ENCODE measurements at places on chromosomes 13 and 19.

DNA sequence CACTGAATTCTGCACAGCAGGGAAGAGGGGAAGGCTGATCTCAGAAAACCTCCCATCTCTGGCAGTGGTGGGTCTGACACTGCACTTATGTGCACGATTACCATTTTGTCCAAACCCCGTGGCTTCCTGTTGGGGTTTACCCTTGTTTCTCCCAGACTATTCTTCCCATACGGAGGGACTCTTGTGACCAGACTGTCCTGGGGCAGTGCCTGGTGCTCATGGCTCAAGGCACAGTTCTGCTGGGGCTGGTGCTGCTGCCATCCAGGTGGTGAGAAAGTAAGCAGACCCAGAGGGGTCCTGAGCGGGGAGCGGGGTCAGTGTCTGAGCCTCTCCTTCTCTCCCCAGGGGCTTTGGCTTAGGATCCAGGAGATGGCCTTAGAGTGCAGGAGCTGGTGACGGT is 5.1 kb upstream of the SIGLEC9 start:
- DNase-seq: no peak

- DNase-seq: no peak
Observed at GRCh38 chr13:106701771-106702341, 133.9 kb upstream of the ARGLU1 start.

- no peak for DNase-seq
Observed at GRCh38 chr19:12641456-12641855, 25.1 kb downstream of the MAN2B1 start.

- DNase-seq: no peak
Observed at GRCh38 chr13:78228940-78229339, 310.3 kb upstream of the EDNRB start.

DNA sequence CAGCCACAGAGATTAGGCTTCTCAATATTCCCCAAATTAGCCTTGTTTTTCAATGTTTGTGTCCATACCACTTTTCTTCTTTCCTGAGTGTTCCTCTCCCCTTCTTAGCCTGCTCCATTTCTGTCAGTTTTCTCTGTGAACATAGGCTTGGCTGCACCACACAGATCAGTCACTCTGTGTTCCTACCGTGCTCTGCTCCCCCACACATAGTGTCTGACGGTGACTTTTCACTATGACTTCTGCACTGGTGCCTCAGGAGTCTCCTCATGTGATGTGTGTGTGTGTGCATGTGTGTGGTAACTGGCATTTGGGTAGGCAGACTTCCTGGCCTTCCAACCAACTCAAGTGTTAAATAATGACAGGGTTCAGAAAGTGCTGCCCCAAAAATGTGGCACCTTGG is 47.9 kb upstream of the MYCBP2 start:
- DNase-seq: no peak

DNA sequence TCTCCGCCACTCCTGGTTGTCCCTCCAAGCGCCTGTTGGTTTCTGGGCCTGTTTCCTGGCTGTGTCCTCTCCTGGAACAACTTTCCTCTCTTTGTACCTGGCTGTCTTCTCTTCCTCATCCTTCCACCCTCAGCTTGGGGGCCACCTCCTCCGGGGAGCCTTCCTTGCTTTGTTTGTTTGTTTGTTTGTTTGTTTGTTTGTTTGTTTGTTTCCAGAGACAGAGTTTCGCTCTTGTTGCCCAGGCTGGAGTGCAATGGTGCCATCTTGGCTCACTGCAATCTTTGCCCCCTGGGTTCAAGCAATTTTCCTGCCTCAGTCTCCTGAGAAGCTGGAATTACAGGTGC is 6.6 kb upstream of the TCF3 start:
- DNase-seq: no peak

GRCh38 chr13:52808842-52809219 is 39.6 kb downstream of the PCDH8 start:
- DNase-seq: no peak

GRCh38 chr19:52191389-52191788 is 1.5 kb downstream of the PPP2R1A start:
- no peak for DNase-seq

DNA sequence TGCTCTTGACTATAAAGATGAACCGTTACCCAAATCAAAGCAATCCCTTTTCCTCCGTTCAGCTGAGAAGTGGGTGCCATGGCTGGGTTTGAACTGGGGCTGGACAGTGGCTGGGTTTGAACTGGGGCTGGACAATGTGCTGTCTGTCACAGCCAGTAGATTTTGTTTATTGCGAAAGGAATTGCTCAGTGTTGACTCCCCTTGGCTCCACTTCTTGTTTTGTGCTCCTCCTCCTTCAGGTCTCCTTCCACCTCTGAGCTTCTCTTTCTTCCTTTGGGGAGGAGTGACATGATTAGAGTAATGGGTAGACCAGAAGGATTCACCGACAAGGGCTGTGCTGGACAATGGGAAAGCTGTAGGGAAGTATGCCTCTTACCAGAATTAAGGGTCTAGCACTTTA is 19.4 kb upstream of the MBNL2 start:
- no peak for DNase-seq

DNA sequence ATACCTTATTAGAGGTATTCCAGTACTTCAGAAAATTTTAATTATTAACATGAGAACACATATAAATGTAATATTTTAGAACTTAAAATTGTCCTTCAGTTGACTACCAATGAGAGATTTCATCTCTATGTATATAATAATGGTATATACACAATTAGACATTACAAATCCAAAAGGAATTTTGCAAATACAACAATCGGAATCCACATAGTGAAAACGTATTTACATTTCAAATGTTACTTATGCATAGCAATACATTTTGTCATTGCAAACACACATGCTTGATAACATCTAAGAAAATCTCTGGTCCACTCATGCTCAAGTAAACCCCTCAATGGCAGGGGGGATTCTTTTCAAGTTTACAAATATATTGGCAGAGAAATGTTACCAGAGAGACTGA is 2345.2 kb downstream of the PCDH9 start:
- no peak for DNase-seq

DNA sequence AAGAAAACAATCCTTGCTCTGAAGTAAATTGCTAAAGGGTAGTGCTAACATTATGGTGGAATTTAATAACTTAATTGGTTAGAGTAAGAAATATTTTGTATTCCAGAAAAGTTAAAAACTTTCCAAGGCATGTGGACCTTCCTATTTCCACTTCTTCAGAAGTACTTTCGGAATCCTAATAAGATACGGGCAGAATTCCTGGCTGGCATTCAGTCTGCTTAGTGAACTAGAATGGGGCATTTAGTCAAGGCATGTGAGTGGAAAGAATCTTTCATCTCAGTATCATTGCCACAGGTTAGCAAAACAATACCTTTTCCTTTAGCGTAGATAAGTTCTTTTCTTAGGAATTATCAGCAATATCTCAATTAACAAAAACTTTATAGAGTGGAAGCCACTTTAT is 85.1 kb downstream of the TNFRSF19 start:
- DNase-seq: no peak

DNA sequence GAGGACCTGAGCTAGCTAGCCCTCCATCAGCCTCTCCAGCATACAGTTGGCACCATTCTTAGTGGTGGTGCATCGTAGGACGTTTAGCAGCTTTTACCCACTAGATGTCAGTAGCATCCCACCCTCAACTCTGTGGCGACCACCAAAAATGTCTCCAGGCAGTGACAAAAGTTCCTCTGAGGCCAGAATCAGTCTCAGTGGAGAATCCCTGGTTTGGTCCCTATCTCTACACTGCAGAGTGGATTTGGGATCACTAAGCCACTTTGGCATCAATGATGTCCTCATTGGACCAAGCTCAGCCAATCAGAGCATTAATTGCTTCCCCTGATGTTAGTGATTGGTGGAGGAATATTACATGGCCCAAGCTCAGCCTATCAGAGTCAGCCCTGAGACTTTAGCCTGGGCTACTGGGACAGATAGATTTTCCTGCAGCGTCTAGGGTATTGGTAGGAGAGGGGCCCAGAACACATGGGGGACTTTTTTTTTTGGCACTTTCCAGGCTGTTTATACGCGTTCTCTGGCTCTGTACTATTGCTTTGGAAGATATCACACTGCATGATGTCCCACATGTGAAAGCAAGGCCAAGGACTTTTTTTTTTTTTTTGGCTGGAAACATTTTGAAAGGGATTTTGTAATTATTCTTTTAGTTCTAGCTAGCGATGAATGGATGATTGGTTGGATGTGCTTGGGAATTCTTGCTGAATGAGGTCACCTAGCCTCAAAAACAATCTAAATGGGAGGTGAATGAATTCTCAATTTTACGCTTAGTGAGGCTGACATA is 7.0 kb downstream of the TMEM221 start:
- DNase-seq: peak; percentile 58

- no peak for DNase-seq
Observed at GRCh38 chr19:17915940-17916593, 16.7 kb upstream of the CCDC124 start.

GRCh38 chr13:36879218-36879938 is 40.7 kb downstream of the SMAD9 start:
- no peak for DNase-seq

GRCh38 chr13:24254146-24254841 is 55.1 kb upstream of the C1QTNF9 start:
- DNase-seq: no peak

GRCh38 chr13:43316946-43317353 is 293.6 kb downstream of the DNAJC15 start:
- DNase-seq: no peak

GRCh38 chr19:38093587-38093986 is 130.4 kb downstream of the DPF1 start:
- DNase-seq: no peak

- DNase-seq: no peak
Observed at GRCh38 chr13:37700887-37701286, 102.3 kb upstream of the POSTN start.

DNA sequence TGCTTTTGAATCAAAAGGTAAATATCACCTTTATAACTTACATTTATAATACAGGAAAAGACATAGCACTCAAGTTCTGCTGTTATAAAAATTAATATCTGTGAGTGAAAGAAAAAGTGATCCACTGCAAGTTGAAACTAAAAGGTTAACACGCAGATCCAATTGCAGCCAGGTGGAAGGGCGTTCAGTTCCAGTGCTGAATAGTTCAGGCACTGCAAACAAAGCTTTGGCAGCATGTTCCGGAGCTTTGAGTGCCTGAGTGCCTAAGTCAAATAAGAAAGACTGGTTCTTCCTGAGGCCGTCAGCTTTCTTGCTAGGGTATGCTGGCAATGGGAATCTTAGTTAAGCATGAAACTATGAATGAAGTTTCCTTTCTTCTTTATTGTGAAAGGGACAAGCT is 200.3 kb downstream of the LMO7 start:
- no peak for DNase-seq

GRCh38 chr13:39130301-39130700 is 92.0 kb downstream of the NHLRC3 start:
- no peak for DNase-seq

DNA sequence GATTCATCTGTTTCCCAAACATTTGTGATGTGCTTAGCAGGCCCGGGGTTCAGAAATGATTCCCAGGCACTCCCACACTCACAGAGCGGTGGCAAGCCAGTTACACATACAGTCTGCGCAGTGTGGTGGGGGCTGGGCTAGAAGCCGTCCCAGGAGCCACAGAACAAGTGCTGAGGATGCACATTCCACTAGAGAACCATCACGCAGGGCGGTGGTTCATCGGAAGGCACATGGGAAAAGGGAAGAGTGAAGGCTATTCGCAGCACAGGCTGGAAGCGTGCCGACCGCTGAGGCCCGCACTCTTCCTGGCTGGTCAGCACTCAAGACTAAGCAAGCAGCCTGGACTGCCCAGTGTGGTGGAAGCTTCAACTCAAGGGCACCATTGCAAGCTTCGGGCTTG is 126.3 kb upstream of the SLC7A1 start:
- no peak for DNase-seq

GRCh38 chr19:1279782-1280341 is 4.5 kb downstream of the FAM174C start:
- DNase-seq: peak; percentile 92

GRCh38 chr19:56654151-56654550 is 11.2 kb downstream of the SMIM17 start:
- no peak for DNase-seq

GRCh38 chr13:45846681-45847080 is 4.9 kb downstream of the SIAH3 start:
- DNase-seq: no peak

- DNase-seq: no peak
Observed at GRCh38 chr19:34461375-34462100, 20.0 kb upstream of the WTIP start.

- DNase-seq: no peak
Observed at GRCh38 chr13:97279913-97280312, 57.8 kb downstream of the MBNL2 start.

DNA sequence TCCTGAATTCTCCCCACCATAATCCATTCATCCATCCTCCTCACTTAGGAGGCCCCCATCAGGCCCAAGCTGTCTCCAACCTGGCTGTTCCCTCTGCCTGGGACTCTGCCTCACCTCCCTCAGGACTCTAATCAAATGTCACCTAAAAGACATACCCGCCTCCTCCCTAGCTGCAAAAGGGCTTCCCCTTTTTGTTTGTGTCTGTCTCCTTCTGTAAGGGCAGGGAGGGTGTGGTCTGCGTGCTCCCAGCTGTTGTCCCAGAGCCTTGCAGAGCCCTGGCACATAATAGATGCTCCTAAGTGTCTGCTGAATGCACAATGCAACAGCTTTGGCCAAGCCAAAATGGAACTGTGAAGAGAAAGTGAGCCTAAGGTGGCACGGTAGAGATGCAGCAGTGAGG is 4.4 kb downstream of the TRIR start:
- DNase-seq: no peak
